ENCODE measurements at places on chromosomes 11 and 22. TPM values are rescaled to one million over a fixed set of nuclear protein-coding genes. Genes with fewer than 3 reads are reported as not detected.
A peak's percentile ranks its signal among the peaks of the same experiment; 100 is the strongest.

GRCh38 chr11:64539711-64540427 is 51.2 kb upstream of the SLC22A12 start:
- peaks cover 75% of the 10 kb centered on the region for H3K27me3 ChIP-seq
- no peak overlapping the region for H3K27ac ChIP-seq
- H3K4me3 ChIP-seq: no peak overlapping the region
- DNase-seq: no peak

DNA sequence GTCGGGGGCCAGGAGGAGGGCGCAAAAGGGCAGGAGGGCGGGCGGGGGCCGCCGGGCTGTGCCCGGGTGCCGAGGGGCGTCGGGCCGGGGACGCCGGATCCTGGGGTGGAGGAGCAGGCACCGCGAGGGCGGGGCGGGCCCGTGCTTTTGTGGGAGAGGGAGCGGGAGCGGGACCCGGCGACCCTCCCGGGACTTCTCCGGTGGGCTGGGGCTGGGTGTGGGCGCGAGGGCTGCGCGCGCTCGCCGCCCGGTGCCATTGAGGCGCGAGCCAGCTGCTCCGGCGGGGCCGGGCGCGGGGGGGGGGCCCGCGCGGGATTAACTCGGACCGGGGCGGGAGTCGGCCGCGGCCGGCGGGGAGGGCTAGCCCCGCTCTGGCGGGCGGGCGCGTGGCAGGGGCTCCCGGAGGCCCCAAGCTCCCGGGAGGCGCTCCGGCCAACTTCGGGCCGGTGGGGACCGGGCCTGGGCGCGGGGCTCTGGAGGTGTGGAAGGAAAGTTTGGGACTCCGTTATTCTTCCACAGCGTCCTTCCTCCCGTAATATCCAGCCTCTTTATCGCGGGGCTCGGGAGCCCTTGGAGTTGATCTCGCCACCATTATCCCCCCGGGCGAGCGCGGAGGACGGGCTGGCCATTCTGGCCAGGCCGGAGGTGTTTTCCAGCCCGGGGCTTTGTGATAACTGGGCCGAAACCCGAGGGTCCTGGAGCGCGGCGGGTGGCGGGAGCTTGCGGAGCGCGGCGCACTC is 936 bp downstream of the CECR2 start:
- peaks cover 10% of the 10 kb centered on the region for H3K4me1 ChIP-seq
- H3K27ac ChIP-seq: no peak overlapping the region
- DNase-seq: no peak
- no peaks in the 10 kb centered on the region for H3K36me3 ChIP-seq

DNA sequence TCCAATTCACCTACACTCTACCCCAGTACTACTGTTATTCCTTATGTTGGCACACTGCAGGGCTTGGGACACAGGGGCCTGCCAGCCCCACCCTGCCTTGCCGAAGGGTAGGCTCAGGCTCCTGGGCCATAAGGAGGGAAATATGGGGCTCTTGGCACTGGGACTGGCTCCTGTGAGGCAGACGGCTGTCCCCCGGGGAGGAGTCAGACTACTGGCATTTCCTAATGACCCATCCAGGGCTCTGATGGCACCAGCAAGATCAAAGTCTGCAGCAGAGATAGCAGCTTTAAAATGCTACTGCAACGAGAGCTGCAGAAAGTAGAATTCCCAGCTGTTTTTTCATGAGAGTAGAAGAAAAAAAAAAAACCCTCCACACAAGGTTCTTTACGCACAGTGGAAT is 42.2 kb upstream of the CYP2D6 start:
- peak overlapping the region; percentile 48 for H3K27ac ChIP-seq
- no peak for DNase-seq
- peaks cover 34% of the 10 kb centered on the region for H3K4me1 ChIP-seq
- no peak overlapping the region for H3K4me3 ChIP-seq
- peaks cover 24% of the 10 kb centered on the region for H3K36me3 ChIP-seq

The KCNK4 gene
- total RNA-seq: not detected

- no peaks in the 10 kb centered on the region for H3K36me3 ChIP-seq
- H3K27ac ChIP-seq: no peak overlapping the region
- peaks cover 18% of the 10 kb centered on the region for H3K4me1 ChIP-seq
- no peak for DNase-seq
These were observed 16.4 kb downstream of the USP2 start for GRCh38 chr11:119365071-119365591.

DNA sequence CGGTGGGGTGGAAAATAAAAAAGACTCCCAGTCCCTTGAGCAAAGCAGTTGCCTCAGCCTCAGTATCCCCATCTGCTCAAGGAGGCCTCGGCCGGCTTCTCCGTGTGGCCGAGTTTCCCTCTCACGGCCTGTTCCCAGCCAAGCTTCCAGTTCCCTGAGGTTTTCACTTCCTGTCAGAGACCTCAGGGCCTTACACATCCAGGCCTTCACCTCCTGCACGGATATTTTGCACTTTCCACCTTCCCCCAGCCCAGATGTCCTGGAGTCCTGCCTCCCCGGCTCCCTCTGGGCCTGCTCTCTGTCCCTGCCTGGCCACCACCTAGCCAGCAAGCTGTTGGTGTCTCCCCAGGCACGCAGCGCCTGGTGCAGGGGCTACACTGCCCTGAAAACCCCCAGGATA is 41.1 kb upstream of the CD82 start:
- H3K36me3 ChIP-seq: no peaks in the 10 kb centered on the region
- no peak overlapping the region for H3K27ac ChIP-seq
- DNase-seq: no peak

The CD3G gene
- not detected for total RNA-seq

The GGT5 gene
- 0.64 TPM for total RNA-seq

The RFPL1 gene
- total RNA-seq: not detected

DNA sequence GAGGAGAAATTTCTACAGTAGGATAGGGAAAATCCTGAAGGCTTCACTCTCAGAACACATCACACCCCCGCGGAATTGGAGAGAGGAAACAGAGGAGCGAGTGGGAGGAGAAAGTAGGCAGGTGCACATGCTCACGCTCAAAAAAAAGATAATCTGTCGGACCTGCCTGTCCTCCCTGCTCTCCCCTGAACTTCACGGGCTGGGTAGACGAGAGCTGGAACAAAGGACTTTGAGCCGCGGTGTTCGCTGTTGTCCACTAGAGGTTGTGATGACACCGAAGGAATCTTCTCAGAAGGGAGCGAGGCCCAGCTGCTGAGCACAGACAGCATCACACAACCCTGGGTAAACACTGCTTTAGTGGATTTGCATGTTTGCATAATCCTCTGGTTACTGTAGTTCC is 5.0 kb downstream of the SEZ6L start:
- H3K4me3 ChIP-seq: no peak overlapping the region
- DNase-seq: no peak
- H3K36me3 ChIP-seq: no peaks in the 10 kb centered on the region
- no peaks in the 10 kb centered on the region for H3K4me1 ChIP-seq
- H3K27me3 ChIP-seq: peaks cover 89% of the 10 kb centered on the region

GRCh38 chr11:70717936-70718595 is 319.7 kb downstream of the CTTN start:
- peaks cover 6% of the 10 kb centered on the region for H3K36me3 ChIP-seq
- no peak overlapping the region for H3K4me3 ChIP-seq
- no peaks in the 10 kb centered on the region for H3K27me3 ChIP-seq
- H3K27ac ChIP-seq: no peak overlapping the region
- no peak for DNase-seq

DNA sequence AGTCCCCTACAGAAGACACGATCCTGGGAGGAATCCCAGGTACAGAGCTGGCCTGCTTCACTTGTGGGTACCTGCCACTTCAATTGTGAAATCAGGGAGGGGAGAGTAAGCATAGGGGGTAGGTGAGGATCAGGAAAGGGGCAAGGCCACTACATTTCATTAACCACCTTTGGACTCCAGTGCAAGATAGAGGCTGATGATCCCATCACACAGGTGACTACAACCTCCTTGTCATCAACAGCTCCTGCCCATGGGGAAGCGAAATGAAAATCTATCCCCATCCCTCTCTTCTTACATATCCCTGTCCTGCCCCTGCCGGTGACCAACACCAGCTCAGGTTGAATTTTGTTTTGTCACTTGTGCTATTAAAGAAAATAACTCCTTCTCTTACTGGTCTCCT is 64.7 kb upstream of the VPREB1 start:
- peaks cover 96% of the 10 kb centered on the region for H3K27me3 ChIP-seq
- no peak overlapping the region for H3K27ac ChIP-seq
- H3K4me1 ChIP-seq: peaks cover 10% of the 10 kb centered on the region

DNA sequence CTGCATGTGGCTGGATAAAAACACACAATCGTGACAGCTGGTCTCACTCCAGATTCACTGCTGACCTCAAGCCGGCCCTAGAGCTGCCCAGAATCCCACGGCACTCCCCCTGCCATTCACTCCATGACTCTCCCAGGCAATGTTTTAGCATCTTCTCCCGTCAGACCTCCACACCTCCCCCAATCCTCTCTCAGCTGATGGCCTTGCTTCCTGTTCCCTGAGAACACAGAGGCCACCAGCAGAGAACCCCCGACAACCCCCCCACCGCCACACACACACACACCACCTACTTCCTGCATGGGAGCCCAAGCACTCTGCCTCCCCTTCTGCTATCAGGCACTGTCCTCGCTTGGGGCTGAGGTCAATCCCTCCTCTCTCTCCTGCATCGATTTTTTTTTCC is 9.3 kb downstream of the TNKS1BP1 start:
- no peaks in the 10 kb centered on the region for H3K27me3 ChIP-seq
- H3K4me1 ChIP-seq: peaks cover 12% of the 10 kb centered on the region
- H3K36me3 ChIP-seq: peaks cover 28% of the 10 kb centered on the region
- H3K4me3 ChIP-seq: no peak overlapping the region
- DNase-seq: no peak

- DNase-seq: peak; percentile 79
- H3K27me3 ChIP-seq: no peaks in the 10 kb centered on the region
These were observed at the start of gene CELSR1 for GRCh38 chr22:46537225-46537945. TSS of gene CELSR1 (minus strand) at chr22:46537620. CDS start at chr22:46537170, 450 bp downstream.

DNA sequence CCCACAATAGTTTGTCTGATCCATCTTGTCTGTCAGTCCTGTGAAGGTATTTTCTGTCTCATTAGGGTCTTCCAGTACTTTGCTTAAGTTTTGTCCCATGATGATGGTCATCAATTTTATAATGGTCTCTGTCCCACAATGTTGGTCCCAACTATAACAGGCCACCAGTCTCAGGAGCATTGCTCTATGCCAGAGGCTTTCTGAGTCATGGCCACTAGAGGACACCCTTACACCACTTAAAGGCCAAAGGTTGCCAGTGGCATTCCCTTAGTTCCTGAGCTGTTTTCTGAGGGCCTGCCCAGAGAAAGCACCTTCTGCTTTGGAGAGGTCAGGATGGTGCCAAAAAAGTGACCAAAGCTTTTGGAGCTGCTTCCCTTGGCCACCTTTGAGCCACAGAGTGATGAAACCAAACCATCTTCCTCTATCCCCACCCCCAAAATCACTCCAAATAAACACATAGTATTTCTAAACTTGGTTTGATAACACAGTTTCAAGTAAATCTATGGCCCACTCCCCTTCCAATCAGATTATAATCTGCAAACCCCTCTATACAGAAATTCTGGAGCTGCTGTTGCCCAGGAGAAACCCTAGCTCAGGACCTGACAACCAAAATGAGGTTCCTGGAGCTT is 19.3 kb downstream of the EIF3F start:
- no peaks in the 10 kb centered on the region for H3K36me3 ChIP-seq
- peak; percentile 71 for DNase-seq
- no peak overlapping the region for H3K27ac ChIP-seq
- no peaks in the 10 kb centered on the region for H3K4me1 ChIP-seq
- H3K27me3 ChIP-seq: peaks cover 10% of the 10 kb centered on the region

DNA sequence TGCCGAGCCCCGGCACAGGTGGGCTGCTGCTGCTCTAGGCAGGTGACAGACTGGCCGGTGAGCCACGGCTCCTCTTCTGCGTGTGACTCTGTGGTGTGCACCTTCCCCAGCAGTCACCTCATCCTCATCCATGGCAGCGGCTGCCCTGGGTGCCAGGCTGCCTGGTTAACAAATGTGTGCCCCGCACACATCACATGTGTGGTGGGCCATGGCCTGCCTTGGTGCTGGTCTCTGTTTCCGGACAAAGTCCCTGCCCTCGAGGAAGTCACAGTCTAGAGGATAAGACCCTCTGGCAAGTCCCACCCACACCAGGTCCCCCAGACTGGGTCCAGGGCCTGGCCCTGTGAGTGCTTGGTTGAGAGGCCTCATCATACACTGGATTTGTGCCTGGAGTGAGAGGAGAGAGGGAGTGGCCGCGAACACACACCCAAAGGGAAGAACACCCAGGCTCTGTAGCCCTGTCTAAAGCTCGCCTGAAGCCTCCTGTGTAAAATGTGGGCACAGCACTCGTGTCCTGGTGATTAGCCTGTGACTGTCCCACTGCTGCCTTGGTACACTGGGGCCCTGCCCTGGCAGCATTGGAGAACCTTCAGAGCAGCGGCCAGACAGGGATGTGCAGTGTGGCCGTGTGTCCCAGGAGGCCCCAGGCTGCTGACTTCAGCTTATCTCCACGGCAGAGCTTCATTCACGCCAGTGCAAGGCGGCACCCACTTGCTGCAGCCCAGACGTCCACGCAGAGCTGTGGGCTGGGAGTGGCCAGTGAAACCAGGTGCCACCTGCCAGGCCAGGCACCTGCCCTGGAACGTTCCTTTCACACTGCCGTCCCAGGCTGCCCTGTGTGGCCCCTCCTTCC is 269.9 kb downstream of the TBC1D22A start:
- H3K4me1 ChIP-seq: no peaks in the 10 kb centered on the region
- no peak overlapping the region for H3K4me3 ChIP-seq
- H3K27me3 ChIP-seq: no peaks in the 10 kb centered on the region
- no peaks in the 10 kb centered on the region for H3K36me3 ChIP-seq
- H3K27ac ChIP-seq: no peak overlapping the region

The CABP4 gene
- 25.4 TPM for total RNA-seq

DNA sequence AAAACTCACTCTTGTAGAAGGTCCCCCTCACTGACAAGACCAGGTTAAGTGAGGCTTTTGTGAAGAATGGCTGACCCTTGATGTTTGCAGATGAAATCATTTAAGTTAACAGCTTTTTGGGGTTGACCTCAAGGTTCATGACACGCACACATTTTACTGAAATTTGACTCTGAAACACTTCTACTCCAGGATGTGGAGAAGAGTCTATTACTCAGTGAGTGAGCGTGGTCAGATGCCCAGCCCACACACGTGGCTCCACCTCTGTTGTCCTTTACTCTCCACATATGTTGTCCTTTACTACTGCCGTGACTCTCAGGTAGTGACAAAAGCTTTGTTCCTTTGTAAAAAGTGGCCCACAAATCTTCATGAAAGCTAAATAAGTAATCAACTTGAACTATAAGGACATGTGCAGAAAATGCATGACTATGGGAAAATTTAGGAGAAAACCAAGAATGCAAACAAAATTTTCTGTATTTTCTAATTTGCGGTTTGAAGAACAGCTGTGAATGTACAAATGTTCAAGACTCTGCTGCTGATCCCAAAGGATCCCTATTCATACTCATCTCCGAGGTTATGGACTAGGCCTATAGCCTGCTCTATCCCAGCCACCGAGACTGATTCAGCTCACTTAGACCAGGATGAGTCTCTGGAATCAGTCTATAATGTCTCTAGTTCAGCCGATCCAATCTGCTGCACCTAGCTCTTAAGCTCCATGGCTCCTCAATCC is 22.4 kb downstream of the XRRA1 start:
- no peak overlapping the region for H3K4me3 ChIP-seq
- no peak overlapping the region for H3K27ac ChIP-seq
- H3K27me3 ChIP-seq: no peaks in the 10 kb centered on the region
- H3K4me1 ChIP-seq: no peaks in the 10 kb centered on the region

GRCh38 chr22:42320443-42321416 is 50.3 kb upstream of the TCF20 start:
- peaks cover 21% of the 10 kb centered on the region for H3K4me1 ChIP-seq
- no peak overlapping the region for H3K27ac ChIP-seq
- no peaks in the 10 kb centered on the region for H3K27me3 ChIP-seq
- no peak for DNase-seq
- H3K36me3 ChIP-seq: no peaks in the 10 kb centered on the region

The SPON1 gene
- not detected for total RNA-seq
